ENCODE measurements at places on chromosomes 7 and 10.

DNA sequence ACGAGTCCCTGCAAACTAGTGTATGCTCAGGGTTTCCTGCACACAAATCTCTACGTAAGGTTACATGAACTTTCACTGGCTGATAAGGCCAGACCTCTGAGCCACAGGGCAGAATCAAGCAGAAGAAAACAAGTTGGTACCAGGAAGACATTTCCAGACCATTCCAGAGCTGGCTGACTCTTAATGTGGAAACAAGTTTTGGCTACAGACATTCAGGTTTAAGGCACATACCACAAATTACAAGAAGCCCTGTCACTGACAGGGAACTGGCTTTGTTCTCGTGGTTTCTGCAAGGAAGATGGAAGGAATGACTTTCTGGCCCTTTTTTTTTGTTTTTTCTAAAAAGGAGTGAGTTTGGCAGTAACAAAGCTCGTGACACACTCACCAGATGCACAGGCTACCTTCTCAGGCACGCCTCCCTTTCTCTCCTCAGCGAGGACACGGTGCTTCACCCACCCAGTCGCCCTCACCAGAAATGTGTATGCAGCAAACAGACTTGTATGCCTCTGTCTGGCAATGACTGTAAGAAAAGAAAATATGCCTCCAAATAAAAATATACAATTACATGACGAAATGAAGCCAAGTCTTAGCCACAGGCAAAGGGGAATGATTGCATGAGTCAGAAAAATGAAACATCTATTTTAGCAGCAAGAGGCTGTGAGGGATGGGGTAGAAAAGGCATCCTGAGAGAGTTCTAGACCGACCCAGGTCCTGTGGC, 22.6 kb downstream of the PLAC9 start:
- no peak for DNase-seq

- no peak for DNase-seq
These were observed 81.3 kb downstream of the NAMPT start for GRCh38 chr7:106203473-106203872.

- peak; percentile 37 for DNase-seq
These were observed 243.5 kb upstream of the PITRM1 start for GRCh38 chr10:3415878-3416605.

GRCh38 chr7:22435720-22436119, 64.3 kb downstream of the STEAP1B start:
- DNase-seq: no peak

GRCh38 chr10:45429790-45430189, 55.8 kb downstream of the ALOX5 start:
- DNase-seq: no peak

DNA sequence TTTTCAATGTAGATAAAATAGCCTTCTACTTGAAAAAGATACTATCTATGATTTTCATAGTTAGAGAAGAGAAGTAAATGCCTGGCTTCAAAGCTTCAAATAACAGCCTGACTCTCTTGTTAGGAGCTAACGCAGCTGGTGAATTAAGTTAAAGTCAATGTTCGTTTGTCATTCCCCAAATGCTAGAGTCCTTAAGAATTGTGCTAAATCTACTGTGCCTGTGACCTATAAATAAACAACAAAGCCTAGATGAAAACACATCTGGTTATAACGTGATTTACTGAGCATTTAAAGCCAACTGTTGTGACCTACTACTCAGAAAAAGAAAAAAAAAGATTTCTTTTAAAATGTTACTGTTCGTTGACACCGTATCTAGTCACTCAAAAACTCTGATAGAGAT, 134.7 kb downstream of the POLR1F start:
- no peak for DNase-seq

- DNase-seq: no peak
These were observed 178.8 kb downstream of the ELFN1 start for GRCh38 chr7:1848911-1849311.

- no peak for DNase-seq
These were observed 59.1 kb upstream of the COL1A2 start for GRCh38 chr7:94335586-94335985.

- DNase-seq: no peak
These were observed 19.1 kb upstream of the SPOCK2 start for GRCh38 chr10:72107325-72108003.

DNA sequence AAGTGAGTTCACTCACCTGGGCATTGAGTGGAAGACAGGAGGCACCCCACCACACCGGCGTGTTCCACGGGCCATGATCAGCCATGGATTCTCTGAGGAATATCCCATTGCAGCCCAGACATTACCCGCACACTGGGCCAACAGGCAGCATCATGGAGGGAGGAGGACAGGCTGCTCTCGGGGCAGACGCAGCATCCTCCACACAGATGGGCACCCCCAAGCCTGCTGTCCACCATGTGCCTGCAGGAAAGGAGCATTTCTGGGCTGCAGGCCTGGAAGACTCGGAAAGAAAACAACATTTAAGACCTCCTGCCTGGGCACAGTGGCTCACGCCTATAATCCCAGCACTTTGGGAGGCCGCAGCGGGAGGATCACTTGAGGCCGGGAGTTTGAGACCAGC, 71.0 kb upstream of the SH2B2 start:
- no peak for DNase-seq

DNA sequence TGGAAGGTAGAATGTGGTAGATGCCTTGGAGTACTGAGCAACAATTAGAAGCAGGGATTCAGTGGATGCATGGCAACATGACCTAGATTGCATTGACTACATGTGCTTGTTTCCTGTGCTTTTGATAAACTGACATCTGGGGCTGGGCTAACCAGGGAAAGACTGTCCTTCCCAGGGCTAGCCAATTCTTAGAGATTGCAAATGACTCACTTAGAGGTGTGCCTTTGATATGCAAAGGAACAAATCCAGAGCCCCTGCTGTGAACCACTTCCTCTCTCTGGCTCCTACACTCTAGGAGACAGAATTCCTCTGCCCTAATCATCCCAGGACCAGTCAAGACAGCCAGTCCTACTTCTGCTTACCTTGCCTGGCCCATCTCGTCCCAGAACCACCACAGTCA, 651.5 kb downstream of the LRMDA start:
- DNase-seq: no peak

- DNase-seq: no peak
These were observed 49.5 kb upstream of the DNAJC1 start for GRCh38 chr10:22053048-22053447.

DNA sequence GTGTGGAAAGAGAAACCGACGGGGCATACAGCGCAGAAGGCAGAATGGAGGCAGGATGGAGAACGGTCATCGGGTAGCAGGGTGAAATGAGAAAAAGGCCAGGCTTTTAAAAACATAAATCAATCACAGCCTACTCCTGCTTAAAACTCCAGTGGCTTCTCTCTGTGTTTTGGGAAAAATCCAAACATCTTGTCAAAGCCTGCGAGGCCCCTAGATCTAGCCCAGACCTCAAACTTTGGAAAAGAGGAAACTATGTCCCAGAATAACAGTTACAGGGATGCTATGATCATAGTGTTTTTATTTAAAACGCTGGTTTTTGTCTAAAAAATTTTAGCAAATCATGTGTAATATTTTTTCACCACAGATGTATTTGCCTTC, 41.1 kb downstream of the PPP1R3C start:
- DNase-seq: no peak

DNA sequence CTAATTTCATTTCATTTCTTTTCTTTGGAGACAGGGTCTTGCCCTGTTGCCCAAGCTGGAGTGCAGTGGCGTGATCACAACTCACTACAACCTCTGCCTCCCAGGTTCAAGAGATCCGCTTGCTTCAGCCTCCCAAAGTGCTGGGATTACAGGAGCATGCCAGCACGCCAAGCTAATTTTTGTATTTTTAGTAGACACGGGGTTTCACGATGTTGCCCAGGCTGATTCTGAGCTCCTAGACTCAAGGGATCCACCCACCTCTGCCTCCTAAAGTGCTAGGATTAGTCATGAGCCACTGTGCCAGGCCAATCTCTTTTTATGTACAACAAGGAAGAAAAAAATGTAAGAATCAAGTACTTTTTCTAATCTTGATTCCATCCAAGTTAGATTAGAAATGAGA, 10.7 kb upstream of the KMT2E start:
- no peak for DNase-seq

DNA sequence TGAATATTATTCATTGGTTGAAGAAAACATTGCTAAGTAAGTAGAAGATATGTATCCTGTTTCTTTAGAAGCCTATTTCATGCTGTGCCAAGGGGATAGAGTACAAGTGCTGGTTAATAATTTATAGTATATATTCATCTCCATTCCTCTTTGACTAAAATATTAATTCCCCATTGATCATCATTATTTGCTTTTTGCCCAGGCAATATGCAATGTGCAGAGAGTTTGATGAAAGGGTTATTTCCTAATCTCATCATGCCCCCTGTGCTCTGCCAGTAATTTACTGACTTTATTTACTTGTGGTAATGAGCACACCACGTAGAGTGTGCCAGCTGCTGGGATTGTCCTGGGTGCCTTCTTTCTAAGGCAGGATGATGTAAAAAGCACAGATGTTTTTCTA, 180.9 kb downstream of the REEP3 start:
- no peak for DNase-seq

DNA sequence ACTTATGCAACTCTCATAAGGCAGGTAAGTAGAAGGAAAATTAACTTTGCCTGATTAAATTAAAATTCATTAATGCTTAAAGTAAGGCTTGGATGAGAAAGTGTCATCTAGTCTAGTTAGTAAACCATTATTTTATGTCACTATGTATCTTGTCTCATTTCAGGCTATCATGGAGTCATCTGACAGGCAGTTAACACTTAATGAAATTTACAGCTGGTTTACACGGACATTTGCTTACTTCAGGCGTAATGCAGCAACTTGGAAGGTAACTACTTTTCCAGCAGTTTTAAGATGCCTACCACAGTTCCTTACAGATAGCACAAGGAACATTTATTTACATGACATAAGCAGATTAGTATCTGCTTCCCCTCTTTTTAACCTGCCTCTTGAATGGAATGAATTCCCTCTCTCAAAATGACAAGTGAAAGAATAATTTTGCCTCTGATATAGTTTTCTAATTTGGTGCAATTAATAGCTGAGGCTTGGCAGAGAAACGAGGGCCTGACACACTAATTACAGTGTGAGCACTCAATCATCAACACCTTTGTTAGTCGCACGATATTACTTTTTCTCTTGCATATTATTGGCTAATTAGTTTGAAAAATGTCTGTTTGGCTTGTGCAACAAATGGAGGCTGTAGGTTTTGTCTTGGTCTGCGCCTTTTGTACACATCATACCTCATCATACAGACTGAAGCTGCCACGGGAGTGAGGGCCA, 245.0 kb downstream of the FOXP2 start:
- DNase-seq: no peak

- DNase-seq: no peak
These were observed 14.2 kb upstream of the MKI67 start for GRCh38 chr10:128140425-128140824.

DNA sequence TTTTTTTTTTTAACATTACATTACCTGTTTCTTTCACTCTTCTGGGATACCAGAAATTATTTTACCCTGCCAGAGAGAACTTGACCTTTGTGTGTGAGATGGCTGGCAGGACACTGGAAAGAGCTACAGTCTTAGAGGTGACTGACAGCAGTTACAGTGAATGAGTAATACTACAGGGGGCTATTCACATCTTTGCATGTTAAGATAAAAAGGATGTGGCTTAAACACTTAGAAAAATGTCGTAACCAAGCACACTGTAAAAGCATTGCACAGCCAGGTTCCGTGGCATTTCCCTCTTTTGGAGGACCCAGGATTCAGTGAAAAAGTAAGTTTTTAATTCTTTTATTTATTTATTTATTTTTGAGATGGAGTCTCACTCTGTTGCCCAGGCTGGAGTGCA, 18.8 kb upstream of the TBC1D12 start:
- no peak for DNase-seq

DNA sequence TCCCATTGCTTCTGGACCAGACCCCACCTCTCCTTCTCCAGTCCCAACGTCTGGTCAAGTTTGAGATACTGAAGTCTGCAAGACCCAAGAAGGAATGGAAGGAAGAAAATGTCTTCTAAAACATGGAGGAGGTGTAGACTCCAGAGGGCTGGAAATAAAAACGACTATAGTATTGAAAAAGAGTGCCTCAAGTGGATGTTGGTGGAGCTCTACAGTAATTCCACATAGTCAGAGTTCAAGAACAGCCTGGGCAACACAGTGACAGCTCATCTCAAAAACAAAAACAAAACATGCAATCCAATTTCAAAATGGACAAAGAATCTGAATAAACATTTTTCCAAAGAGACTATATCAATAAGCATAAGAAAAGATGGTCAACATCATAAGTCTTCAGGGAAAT, 2.3 kb upstream of the PCGF6 start:
- no peak for DNase-seq

GRCh38 chr10:59181668-59182067, 5.2 kb downstream of the PHYHIPL start:
- DNase-seq: no peak

DNA sequence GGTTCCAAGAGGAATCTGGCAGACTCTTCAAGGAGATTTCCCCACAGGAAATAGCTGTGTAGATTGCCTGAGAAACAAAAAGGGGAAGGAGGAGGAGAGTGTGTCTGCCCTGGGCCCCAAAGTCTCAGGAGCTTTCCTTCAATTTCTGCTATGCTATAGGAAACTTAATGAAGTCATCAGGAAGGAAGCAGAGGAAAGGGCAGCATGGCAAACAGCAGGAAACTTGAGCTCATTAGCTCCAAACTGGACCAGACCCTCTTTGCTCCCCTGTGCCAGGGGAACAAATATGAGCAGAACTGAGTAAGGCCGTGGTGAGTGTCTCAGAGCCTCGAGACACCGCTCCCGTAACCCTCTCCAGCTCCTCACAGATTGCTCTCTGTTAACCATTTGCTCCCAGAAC, 4.8 kb upstream of the KCNIP2 start:
- DNase-seq: no peak

DNA sequence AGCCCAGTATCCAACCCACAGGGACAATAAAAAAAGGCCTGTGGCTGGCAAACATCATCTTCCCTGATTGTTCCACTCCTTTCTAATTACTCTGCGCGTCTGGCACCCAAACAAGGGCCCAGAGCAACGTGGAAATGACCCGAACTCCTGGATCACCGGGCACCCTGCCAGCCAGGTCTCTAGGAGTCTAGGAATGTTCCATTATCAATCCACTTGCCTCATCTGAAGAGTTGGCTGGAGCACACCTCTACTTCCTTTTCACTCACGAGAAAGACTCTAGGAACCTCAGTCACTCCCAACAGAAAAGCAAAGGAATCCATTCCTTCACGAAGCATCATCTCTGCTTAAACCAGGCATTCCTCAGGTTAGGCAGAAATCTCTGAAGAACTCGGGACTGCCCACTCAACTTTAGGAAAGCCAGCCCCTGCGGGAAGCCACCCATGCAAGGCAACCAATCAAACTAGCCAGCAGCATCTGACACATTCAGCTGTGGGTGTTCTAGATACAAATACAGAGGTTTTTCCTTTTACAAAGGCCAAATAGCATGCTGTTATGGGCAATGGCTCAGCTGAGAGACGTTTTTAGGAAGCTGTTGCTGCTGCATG, 37.7 kb downstream of the ATXN7L1 start:
- no peak for DNase-seq

All from type B pancreatic cell (in vitro differentiated cells).